ENCODE measurements at places on chromosomes 1 and 21.

- DNase-seq: no peak
These were observed 469.8 kb downstream of the USP25 start for GRCh38 chr21:16199539-16199938.

- no peak for DNase-seq
These were observed 7.5 kb downstream of the LRRC3 start for GRCh38 chr21:44462834-44463200.

DNA sequence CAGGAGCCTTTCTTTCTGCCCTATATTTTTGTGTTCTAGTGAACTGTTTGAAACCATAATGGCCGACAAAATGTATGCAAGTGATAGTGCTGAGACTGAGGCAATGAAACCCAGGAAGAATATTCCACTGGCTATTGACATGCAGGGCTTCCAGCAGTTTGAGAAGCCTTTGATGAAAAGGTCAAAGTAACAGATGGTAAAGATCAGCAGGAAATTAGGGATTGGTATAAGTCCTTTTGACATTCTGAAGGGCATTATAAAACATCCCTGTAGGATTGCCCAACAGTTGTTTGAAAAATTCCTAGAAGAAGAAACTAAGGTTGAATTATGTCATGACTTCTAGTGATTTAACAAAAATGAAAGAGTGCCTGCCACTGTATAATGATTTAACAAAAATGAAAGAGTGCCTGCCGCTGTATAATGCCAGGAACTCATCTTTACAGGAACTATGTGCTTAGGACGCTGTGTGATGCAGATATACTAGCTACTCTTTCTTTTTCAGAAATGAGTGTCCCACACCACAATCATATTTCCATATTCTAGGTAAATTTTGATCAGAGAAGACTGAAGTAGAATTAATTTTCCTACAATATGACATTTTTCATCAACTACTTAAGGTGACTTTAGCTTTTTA lies 283.9 kb upstream of the ST6GALNAC5 start:
- DNase-seq: no peak

DNA sequence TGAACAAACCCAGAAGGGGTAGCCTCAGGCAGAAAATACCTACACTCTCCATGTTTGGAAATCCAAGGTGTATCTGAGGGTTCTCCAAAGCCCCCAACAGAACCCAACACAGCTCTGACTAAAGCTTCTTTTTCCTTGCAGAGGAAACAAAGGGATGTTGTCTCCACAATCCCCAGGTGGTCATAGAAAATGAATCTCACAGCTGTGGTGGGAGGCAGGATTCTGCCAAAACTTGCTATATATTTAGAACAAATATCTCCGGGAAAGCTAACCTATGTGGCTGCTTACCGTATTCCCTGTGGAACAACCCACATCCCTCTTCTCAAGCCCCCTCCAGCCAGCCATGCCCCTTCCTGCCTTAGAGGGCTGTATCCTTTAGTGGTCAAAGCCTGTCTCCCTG lies 406.1 kb downstream of the PRDM2 start:
- no peak for DNase-seq

DNA sequence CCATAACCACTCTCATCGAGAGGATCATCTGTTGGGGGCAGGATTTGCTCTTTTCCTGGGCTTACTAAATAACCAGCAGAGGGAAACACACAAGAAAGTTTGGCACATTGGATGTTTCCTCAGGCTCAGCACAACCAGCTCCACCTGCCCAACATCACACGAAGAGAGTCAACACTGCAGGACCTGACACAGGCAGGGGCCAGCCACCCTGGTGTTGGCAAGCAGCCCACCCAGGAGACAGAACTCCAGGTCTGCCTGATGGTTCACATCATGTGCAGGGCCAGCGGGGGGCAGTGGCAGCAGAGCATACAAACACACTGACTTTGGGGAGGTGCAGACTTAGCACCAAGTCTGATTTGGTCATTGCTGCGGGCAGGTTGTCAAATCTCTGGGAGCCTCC lies 182.3 kb upstream of the GALNT2 start:
- no peak for DNase-seq

Data from glutamatergic neuron (in vitro differentiated cells).